Thoracic aorta endothelial cell (primary cell): ENCODE measurements at places on chromosomes 11 and 22. TPM values are rescaled to one million over a fixed set of nuclear protein-coding genes. Genes with fewer than 3 reads are reported as not detected.

Gene CDKN1C
- 2.1 and 2.9 TPM in 2 replicates for total RNA-seq

Gene MOGAT2
- not detected in 2 replicates for total RNA-seq

Gene PLAAT5
- not detected in 2 replicates for total RNA-seq

Gene BIRC3
- total RNA-seq, result 3.1 and 3.4 TPM in 2 replicates

Gene KRTAP5-10
- not detected in 2 replicates for total RNA-seq

Gene CSNK2A3
- 3.7 and 4.1 TPM in 2 replicates for total RNA-seq

Gene HNRNPUL2
- 22.6 and 24.3 TPM in 2 replicates for total RNA-seq

Gene OR10G6
- total RNA-seq, result not detected in 2 replicates

Gene MYEOV
- 1.9 TPM in 2 replicates for total RNA-seq

Gene CDC42EP2
- 19.5 and 28.3 TPM in 2 replicates for total RNA-seq

Gene SPI1
- not detected in 2 replicates for total RNA-seq

Gene IZUMO1R
- total RNA-seq, result not detected in 2 replicates
